Activated effector memory CD4-positive, alpha-beta T cell treated with Interleukin-2 at 50 U/mL for 16 hours (primary cell): ENCODE measurements at places on chromosomes 6 and 20.

DNA sequence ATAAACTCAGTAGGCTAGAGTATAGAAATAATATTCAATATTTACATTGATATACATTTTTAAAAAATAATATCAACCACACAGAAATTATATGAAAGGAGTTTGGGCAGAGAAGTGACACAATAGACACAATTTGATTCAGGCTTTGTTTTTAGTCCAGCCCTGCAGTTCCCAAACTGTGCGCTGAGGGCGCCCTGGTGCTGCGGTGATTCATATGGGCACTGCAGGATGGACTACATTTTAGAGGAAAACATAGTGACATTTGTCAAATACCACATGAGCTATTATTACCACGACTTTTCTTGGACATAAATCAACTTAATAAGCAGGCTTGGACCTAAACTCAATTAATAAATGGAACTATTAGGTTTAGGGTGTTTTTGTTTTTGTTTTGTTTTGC is 364.3 kb upstream of the ID4 start:
- DNase-seq: no peak

DNA sequence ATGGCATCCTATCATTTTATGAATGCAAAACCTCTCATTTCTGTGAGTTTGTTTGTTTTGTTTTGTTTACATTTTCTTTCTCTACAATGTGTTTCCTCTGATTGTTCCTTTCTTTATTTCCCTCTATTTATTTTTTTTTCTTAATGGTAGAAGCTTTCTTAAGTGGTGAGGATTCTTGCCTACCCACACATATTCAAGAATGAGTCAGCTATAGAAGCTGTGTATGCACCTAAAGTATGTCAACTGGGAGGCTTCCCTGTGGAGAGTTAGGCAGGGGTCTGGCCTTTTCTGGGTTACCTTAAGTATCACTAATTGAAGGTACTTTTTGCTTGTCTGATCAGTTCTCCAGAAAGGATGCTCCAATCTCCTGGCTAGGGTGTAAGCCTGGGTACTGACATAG is 354.0 kb downstream of the ESR1 start:
- no peak for DNase-seq

GRCh38 chr20:38256021-38256420 is 4.5 kb downstream of the KIAA1755 start:
- DNase-seq: no peak

GRCh38 chr20:49399329-49399728 is 83.1 kb downstream of the KCNB1 start:
- DNase-seq: no peak

GRCh38 chr6:81842254-81842653 is 89.8 kb upstream of the TENT5A start:
- no peak for DNase-seq

GRCh38 chr20:46507760-46508407 is 5.5 kb downstream of the ZNF334 start:
- no peak for DNase-seq

DNA sequence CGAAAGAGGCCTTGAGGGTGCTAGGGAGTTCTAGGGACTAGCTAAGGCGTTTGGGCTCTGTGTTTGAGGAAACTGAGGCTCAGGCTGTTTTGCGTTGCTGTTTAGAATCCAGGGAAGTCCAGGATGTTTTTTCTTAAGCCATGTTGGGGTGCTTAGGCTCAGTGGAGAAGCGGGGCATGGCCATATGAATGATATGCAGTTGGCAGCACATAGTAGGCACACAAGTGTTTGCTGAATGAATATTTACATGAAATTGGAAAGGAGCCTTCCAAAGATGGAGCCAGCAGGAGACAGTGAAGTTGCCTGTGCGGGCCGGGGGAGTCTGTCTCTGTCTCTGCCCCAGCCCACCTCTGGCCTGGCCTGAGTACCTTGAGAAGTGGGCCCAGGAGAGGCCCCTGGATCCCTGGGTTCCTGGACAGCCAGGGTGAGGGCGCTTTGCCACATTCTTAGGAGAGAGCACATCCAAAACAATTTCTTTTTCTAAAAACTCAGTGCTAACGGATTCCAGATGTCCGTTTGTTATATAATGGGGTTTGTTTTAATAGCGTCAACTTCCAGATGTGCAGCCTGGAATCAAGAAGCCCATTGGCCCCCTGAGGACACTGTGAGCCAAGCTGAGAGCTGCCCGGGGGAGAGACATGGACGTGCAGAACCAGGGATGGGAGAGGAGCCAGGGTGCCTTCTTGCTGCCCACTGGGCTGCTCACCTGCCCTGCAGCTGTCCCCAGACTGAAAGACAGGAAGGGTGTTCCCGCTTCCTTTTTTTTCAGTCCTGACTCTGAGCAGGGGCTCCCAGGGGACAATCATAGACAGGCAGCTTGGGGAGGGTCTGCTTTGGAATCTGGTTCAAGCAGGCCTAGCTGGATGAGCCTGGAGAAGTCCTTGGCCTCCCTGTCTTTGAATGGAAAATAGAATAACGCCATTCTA is 20.1 kb upstream of the EMILIN3 start:
- DNase-seq: no peak

DNA sequence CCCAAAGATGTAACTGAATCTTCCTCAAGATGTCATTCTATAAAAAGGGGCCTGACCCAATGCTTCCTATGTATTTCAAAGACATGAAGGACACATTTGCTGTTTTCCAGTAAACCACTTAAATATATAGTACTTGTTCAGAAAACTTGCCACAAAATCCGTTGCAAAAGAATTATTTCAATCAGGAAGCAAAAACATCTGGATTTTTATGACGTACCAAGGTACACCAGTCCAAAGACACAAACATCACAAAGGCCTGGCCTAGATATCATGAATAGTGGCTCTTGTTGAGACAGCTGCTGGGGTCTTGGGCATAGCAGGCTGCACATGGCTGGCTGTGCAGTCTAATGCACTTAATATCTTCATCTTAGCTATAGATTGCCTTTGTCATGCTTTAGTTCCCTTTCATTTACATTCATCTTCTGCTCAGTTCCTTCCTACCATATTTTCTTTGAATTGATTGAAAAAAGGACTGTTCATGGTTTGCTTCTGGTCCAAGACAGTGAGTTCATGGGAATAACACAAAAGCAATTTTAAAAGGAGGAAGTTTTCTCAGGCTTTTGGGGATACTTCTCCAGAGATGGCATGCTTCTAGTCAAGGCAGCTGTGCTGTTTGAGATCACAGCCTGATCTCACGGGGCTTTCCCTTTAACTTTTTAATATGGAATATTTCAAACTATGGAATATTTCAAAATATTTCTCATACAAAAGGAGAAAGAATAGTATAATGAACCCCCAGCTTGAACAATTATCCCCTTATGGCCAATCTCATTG is 44.5 kb downstream of the MYLIP start:
- no peak for DNase-seq

DNA sequence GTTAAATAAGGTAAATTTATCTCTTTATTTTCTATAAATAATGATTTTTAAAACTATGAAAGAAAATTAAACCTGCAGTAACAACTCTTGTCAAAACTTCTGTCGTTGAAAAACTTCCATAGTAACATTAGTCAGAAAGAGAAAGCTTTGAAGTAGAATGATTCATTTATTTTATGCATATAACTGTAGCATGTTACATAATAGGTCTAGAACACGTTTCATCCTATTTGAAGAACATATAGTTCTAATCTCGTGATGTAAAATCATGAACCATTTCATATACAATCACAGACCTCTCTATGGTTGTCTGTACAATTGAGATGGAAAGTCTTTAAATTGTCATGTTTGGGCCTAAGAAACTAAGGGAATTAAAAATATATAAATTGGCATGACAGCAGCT is 61.3 kb upstream of the MYLIP start:
- DNase-seq: no peak

DNA sequence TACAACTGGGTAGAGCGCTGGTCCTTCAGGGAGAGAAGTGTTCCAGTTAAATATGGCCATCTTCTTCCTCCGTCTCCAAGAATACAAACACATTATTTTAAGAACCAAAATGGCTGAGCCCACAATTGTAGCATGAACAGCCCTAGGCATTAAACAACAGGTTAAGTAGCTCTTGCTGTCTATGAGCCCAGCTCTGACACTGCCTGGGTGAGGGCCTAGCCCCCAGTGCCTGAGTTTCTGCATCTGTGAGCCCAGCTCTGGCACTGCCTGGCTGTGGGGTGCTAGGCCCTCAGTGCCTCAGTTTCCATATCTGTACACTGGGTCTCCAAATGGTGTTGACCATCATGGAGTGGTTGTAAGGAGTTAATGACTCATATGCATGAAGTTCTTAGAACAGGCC is 24.8 kb upstream of the DACT2 start:
- DNase-seq: no peak

DNA sequence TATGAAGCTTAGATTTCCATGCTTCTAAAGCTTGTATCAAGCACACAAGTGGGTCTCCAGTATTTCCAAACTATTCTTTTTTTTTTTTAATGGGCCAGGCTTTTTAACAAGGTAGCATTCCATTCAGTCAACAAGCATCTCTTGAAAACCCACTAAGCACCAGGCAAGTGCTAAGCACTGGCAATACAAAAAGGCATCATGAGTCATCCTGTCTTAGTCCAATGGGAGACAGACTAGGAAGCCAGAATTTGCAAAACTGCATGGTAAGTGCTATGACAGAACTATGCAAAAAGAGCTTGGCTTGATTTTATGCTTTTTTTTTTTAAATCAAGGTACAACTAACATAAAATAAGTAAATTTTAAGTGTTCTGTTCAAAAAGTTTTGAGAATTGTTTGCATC is 109.3 kb upstream of the DST start:
- no peak for DNase-seq

GRCh38 chr6:154773610-154774089 is 40.4 kb downstream of the SCAF8 start:
- DNase-seq: no peak

DNA sequence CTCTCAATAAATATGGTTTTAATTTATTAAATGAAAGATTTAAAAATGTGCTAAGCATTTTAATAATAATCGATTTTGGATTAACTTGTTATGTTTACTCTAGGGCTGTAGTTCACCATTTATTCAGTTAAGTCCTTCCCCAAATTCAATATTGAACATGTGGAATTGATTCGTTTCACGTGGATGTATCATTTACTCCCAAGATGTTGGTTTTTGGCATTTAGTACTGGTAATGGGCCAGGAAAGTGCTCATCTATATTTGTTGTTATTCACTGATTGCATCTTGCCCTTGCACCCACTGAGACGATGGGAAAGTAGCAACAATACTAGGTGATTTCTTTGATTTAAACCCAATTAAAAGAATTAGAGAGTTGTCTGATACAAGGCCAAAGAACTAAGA is 97.1 kb downstream of the ESR1 start:
- DNase-seq: no peak

GRCh38 chr20:10034717-10035571 is at the start of gene ANKEF1:
TSS of gene ANKEF1 (plus strand) at chr20:10034987. CDS start at chr20:10038302, 3,315 bp downstream.
- DNase-seq: peak; percentile 77

- no peak for DNase-seq
These were observed 79.0 kb downstream of the ANKEF1 start for GRCh38 chr20:10113746-10114145.

DNA sequence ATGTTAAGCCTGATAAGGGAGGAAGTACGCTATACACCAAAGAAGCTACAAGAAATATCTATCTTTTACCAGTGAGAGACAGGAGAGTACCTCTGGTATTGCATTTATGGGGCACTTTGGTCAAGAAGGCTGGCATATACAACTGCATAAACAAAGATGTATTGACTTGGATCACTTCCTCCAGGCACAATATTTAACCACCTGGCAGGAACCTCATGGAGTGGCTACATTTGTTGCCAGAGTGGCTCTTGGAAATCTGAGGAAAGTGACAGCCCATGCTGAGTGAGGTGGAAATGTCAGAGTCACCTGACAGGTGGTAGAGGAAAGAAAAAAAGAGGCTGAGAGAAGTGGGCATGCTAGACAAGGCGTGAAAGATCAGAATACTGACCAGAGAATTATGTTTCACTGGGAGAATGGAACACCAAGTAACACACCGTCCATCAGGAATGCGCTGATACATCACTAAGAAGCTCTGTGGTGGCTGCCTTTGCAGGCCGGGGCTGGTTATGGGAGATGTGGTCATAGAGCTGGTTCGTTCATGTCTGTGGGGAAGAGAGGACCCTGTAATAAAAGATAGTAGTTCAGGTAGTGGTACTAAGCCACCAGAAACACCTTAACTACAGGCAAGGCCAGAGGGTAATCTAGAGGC is 61.4 kb upstream of the UFL1 start:
- no peak for DNase-seq

DNA sequence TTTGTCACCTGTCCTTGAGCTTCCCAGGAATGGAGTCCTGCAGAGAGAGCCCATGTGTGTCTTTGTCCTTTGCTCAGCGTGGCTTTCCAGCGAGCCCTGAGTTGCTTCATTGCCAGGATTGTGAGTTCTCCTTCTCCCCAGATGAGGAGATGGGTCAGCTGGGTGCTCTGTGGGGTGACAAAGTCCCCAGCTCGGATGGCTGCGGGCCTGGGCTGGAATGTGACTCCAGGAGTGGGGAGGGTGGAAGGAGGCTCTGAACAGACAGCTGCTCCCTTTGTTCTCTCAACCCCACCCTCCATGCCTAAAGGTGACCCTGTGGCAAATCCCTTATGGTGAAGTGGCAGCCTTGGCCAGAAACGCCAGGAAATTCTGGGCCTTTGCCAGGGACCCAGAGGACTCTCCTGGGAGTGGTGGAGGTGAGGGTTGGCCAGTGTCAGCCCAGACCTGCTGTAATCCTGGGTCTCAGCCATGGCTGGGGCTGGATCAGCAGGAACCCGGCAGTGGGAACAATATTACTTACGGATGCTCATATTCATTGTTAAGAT is 44.4 kb upstream of the CST5 start:
- no peak for DNase-seq

DNA sequence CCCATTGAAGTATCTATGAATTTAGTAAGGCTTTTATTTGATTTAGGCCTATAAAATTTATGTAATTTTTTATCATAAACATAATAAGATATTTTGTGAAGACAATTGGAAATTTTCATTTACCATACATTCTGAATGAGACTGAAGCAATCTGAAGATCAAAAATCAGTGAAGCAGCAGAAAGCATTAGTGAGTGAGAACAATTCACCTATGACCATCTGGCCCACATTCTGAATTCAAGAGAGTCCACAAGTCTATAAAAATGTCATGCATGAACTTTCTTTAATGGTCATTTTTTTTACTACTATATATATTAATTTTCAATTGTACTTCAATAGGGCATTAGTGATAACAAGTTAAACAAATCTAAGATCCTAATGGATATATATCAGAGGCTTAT is 1026.6 kb upstream of the MAP3K7 start:
- no peak for DNase-seq

- no peak for DNase-seq
These were observed 43.9 kb upstream of the FABP7 start for GRCh38 chr6:122735582-122735981.
